ENCODE measurements at places on chromosomes 5 and 9. TPM values are rescaled to one million over a fixed set of nuclear protein-coding genes. Genes with fewer than 3 reads are reported as not detected.

POC5 gene
- 5.6 TPM for total RNA-seq

DOLPP1 gene
- 7.3 TPM for total RNA-seq

FGD3 gene
- total RNA-seq, result 3.2 TPM

PLEKHG4B gene
- not detected for total RNA-seq

FBN2 gene
- total RNA-seq, result 1.3 TPM

GRCh38 chr9:14640294-14640693, 52.9 kb downstream of the ZDHHC21 start:
- DNase-seq, result no peak

- no peak for DNase-seq
These were observed 176.1 kb downstream of the PAM start for GRCh38 chr5:102931085-102931725.

- DNase-seq, result peak; percentile 13
These were observed 210.3 kb downstream of the ACTL7B start for GRCh38 chr9:108645520-108645919.

DNA sequence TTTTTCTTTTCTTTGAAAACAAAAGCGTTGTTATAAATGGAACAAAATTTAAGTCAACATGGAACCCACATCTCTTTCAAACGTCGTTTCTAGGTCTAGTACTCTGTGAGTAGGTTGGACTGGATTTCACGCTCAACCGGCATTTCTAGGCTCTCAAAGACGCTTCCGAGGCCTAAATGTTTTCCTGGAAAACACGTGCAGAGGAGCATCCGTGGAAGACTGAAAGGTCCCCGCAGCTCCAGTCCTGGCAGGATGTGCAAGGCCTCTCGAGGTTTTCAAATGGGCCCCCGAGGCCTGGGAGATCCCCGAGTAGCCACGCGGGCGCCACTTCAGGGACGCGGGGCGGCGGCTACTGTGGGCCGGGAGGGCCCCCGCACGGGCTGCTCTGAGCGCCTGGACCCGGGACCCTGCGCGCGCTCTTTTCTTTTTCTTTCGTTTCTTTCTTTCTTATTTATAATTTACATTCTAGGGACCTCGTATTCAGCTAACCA, 4.2 kb upstream of the IRX2 start:
- DNase-seq, result no peak

DNA sequence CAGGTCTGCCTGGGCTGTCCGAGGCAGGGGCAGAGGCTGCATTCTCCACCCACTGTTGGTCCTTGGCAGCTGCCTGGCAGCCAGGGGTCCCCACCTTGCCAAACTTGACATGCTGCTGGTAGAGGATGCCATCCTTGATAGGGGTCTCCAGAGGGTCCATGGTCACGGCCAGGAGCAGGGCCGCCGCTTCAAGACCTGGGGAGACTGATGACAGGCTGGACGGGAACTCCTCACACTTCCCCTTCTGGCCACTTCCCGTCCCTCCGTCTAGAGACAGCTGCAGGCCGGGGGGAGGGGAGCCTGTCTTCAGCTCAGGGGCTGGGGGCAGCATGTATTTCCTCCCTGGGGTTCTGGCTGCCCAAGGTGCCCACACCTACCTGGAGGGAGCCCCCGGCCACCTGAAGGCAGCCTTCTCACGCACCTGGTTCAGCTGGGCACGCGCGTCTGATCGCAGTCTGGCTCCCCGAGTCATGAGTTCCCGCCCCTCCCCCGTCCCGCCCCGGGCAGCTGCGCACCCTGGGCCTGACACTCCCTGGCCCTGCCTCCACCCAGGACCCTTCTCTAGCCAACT, at the start of gene DOK3:
Gene DOK3, minus strand, starts transcription at position 446 of the 571 bp plus-strand sequence. Its CDS starts 286 bp downstream, at position 160.
- peak; percentile 77 for DNase-seq

DNA sequence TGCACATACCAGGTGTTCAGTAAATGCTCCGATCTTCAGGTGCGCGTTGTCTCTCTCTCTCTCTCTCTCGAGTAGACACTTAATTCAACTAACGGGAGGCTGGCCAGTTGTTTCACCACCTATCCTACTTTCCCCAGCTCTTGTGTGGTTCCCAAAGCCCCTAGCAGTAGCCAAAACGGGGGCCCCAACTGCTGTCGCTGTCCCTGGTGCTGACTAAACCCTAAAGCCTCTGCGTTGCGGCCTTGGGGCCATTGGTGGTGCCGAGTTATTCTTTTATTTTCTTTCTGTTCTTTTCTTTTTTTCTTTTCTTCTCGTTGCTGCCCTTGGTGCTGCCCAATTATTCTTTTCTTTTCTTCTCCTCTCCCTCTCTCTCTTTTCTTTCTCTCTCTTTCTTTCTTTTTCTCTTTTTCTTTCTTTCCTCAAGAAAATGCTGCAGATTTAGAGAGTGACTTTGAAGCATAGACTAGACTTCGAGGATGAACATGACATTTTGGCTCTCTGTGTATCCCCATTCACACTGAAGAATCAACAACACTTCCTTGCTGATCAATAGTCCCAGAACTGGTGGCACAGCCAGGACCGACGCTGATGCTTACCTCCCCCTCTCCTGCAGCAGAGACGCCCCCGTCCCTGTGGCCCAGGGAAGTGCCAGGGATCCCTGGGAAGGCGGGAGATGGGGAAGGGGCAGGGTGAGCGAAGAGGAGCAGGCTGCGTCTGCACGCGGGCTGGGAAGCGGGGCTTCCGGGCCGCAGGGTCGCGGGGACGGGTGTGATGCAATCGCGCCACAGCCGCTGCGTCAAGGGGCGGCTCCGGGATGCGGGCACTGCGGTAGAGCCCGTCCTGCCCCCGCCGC, at the start of gene FBLL1:
Gene FBLL1, plus strand, starts transcription at position 785 of the 853 bp plus-strand sequence. CDS start 200 bp downstream, outside the sequence.
- peak; percentile 58 for DNase-seq

GRCh38 chr5:42285230-42285629, 138.0 kb upstream of the GHR start:
- DNase-seq, result no peak

DNA sequence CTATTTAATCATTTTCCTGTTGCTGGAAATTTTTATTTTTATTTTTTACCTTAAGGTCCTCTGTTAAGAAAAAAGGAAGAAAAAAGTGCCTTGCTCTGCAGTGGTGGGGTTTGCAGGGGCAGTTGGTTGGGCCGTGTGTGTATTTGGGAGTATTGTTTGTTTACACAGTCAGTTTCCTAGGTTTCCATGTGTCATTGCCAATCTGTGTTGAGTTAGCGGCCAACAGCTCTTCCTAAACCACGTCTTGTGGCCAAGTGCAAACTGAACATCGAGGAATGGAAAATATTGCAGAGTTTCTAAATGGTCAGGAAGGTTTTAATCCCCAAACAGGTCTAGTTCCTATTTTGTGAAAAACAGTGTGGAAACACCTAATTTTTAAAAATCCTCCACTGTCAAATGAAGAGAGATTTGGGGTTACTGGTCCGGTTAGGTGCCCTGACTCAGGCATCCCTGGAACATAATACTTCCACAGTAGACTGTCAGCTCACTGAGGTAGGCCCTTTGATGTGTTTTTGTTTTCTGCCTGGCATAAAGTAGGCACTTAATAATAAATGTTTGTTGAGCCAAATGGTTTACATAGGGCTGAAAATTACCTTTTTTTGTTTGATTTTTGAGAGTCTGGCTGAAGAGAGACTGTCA, 37.0 kb downstream of the MAMDC2 start:
- DNase-seq, result peak; percentile 74

GRCh38 chr5:38466424-38467189, 89.8 kb downstream of the LIFR start:
- DNase-seq, result peak; percentile 93
